Muscle of leg (tissue), 16 donors: ENCODE measurements at places on chromosomes 5 and 9. TPM values are rescaled to one million over a fixed set of nuclear protein-coding genes. Genes with fewer than 3 reads are reported as not detected.

- no peak for DNase-seq
Measured at GRCh38 chr9:6444128-6444527, 31.1 kb downstream of the UHRF2 start.

DNA sequence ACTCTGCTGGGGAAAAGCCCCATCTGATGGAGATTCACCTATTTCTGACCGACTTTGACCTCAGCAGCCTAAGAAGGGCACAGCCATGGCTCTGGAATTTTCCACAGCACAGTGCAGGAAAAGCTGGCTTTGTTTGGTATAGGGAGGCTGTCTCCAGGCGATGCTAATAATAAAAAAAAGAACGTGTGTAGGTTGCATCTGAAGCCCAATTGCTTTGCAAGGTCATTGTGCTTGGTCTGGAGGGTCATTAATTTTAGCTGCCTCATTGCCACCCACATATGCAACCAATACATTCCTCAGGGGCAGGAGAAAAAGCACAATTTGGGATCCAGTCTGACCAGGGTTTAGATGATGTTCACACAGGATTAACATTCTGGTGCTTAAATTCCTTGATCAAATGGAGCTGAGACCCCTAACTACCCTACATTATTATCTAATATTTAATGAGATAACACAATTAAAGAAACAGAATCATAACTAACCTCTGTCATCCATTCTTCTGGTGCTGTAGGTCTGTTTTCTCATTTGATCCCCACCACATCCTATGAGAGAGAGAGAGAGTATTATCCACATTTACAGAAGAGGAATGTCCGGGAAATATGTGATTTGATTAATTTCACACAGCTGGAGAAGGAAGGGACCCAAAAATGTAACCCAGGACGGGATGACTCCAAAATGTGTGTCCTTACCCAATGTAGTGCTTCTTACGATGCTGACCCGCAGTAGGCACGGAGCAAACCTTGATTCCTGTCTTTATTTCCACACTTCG is 175.9 kb downstream of the RFK start:
- peak; percentile 13 for DNase-seq

- DNase-seq, result peak; percentile 97
Measured at GRCh38 chr9:81558091-81558830, 131.1 kb downstream of the TLE1 start.

ADGRD2 gene
- polyA plus RNA-seq, result 0.25 TPM
